Midbrain (tissue), 1 donor: ENCODE measurements at places on chromosomes 1 and 21.

DNA sequence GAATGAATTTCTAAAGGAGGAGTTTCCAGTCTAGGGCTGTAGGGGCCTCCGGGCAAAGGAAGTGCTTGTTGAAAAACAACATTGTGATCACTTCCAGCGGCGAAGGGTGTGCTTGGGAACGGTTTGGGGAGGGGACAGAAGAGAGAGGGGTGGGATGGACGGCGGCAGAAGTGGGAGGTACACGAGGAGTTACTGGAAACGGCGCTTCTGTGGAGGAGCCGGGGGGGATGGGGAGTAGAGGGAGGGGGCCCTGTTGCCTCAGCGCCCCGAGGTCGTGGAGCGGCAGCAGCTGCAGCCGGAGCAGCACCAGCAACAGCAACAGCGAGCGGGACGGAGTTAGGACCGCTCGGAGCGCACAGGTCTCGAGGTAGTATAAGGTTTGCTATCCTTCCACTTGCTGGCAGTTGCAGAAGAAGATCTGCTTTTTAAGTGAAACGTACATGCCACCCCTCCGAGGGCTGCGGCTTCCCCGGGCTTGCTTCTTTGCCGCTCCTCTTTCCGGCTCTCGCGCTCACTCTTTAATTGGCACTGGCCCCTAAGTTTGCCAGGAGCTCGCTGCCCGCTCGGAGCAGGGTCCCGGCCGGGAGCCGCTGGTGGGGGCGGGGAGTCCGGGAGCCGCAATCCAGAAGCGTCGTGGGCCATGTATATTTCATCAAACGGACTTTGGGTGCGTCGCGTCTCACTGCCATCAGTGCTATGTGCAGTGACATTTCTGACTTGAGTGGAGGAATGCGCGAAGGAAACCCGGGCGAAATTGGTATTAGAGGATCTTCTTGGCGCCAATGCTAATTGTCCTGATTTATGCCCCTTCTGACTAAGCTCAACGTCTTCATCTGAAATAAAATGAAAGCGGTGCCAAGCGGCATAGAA lies 771 bp upstream of the NTNG1 start:
- peak; percentile 52 for DNase-seq

- peak; percentile 29 for DNase-seq
These were observed 31.0 kb downstream of the SLC45A1 start for GRCh38 chr1:8348777-8349472.

- peak; percentile 20 for DNase-seq
These were observed 10.8 kb upstream of the SMIM12 start for GRCh38 chr1:34870395-34870794.

DNA sequence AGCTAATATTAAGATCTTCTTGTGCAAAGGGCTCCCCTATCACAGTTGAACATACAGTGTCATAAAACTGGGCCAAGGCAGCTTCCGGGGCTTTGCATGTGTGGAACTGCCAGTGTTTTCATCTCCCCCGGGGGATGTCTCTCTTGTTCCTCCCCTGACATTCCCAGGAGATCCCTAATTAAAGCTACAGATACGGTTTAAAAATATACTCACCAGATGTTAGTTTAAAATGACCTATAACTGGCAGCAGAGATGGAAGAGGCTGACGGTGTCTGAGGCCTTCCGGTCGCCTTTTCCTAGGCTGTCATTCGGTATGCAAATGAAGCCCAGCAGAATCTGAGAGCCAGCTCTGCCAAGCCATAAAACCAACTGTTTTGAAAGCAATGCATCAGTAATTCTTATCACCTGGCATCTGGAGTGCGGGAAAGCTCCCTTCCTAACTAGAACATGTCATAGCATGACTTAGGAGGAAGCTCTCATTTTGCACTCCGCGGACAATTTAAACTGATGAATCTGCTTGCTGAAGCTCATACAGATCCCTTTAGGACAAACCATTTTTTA lies 436.5 kb upstream of the VAMP3 start:
- no peak for DNase-seq

DNA sequence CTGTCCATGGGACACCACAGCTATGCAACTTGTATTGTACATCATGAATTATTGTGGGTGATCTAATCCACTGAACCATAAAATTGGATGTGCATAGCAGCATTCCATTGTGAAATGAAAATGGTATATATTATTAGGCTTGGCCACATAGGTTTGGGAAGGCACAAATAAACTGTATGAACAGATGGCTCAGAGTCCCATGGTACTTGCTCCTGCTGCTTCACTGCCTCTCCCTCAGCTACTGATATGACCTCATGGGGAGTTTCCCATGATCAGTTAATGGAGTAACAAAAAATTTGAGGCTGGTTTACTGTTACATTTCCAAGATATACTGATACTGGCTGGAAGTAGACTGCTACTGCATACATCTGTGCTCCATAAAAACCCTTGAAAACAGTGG lies 152.7 kb upstream of the NEGR1 start:
- DNase-seq: no peak

GRCh38 chr21:35154788-35155187 lies 105.7 kb upstream of the RUNX1 start:
- DNase-seq: no peak

- DNase-seq: peak; percentile 76
These were observed 197.6 kb upstream of the FOXD3 start for GRCh38 chr1:63124666-63125191.

DNA sequence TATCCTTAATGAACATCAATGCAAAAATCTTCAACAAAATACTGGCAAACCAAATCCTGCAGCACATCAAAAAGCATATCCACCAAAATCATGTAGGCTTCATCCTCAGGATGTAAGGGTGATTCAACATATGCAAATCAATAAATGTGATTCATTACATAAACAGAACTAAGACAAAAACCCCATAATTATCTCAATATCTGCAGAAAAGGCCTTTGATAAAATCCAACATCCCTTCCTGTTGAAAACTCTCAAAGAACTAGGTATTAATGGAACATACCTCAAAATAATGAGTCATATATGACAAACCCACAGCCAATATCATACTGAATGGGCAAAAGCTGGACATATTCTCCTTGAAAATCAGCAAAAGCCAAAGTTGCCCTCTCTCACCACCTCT lies 54.6 kb upstream of the DEPDC1 start:
- DNase-seq: no peak

GRCh38 chr1:33228935-33229487 lies 27.3 kb upstream of the ZNF362 start:
- DNase-seq: no peak

DNA sequence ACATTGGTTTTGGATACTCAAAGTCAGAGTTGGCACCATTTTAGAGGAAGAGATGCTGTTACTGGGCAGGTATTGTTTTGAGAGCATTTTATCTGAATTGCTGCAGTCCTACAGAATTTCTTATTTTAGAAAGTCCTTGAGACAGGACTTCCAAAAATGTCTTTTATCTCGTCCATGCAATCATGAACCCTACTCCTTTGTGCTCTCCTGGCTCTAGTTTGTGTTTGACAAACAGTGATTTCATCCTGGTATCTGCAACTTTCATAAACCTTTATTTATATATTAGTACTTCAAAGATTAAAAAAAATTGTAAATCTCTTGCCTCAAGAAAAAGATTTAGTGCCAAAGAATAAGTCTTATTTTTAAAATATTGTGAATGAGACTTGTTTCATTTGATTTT lies 4.6 kb upstream of the ARPC5 start:
- no peak for DNase-seq

DNA sequence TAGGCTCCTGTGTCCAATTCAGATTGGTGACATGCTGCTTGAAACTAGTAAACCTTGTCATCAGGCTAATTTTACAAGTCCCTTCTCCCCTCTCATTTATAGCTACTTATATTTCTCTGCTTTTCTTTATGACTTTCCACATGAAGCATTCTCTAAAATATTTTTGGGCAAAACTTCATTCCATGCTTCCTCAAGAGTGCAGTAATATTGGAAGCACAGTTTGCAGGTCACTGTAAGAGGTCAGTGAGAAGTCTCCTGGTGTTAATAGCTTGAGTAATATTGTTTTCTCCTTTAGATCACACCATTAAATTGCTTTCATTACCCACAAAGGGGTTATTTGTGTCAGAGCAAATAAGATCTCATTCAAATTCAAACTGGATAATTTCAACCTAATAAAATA lies 46.6 kb downstream of the LPAR3 start:
- DNase-seq: no peak

GRCh38 chr1:159600894-159601293 lies 13.3 kb downstream of the APCS start:
- DNase-seq: no peak

- no peak for DNase-seq
These were observed 4.9 kb downstream of the SKI start for GRCh38 chr1:2232916-2233438.

- DNase-seq: no peak
These were observed 12.6 kb upstream of the IFNAR2 start for GRCh38 chr21:33217138-33217520.

DNA sequence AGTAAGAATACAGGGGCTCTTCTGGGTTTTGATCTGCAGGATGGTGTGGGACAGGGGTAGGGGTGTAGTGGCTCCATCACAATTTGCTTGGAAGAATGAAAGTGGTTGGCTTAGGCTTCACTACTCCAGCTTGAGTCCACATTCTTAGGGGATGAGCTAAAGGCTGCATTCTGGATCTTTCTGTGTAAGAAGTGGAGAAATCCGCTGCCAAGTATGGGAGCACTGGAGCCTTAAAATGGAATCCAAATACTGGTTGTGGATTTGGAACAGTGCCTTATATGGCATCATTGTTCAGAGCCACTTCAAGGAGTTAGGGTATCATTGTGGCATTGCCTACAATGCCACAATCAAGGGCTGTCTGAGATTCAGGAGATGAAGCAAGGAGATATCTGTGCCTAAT lies 187.1 kb downstream of the LMO4 start:
- no peak for DNase-seq

- DNase-seq: no peak
These were observed 114.4 kb upstream of the COL6A1 start for GRCh38 chr21:45867041-45867666.

DNA sequence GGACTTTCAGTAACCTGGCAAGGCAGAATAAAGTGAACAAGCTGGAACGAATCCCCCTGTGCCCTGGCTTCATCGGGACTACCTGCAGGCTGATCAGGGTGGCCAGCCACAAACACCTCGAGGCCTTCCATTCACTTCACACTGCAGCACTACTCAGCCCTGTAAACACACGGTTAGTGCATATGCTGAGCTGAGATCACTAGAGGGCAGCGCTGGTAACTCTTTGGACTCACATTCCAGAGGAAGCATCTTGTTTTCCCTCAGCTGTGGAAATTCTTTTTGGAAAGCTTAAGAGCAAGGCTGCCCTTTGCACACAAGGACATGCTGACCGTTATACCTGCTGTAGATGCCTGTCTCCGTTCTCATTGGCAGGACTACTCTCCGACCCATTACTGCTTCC lies 32.1 kb downstream of the PCSK9 start:
- peak; percentile 22 for DNase-seq

- DNase-seq: no peak
These were observed 298.9 kb downstream of the DSCAM start for GRCh38 chr21:40547906-40548513.

- DNase-seq: peak; percentile 52
These were observed 3.0 kb upstream of the RGS2 start for GRCh38 chr1:192805832-192806323.

- DNase-seq: no peak
These were observed 345.5 kb downstream of the SMYD3 start for GRCh38 chr1:246161626-246162025.

DNA sequence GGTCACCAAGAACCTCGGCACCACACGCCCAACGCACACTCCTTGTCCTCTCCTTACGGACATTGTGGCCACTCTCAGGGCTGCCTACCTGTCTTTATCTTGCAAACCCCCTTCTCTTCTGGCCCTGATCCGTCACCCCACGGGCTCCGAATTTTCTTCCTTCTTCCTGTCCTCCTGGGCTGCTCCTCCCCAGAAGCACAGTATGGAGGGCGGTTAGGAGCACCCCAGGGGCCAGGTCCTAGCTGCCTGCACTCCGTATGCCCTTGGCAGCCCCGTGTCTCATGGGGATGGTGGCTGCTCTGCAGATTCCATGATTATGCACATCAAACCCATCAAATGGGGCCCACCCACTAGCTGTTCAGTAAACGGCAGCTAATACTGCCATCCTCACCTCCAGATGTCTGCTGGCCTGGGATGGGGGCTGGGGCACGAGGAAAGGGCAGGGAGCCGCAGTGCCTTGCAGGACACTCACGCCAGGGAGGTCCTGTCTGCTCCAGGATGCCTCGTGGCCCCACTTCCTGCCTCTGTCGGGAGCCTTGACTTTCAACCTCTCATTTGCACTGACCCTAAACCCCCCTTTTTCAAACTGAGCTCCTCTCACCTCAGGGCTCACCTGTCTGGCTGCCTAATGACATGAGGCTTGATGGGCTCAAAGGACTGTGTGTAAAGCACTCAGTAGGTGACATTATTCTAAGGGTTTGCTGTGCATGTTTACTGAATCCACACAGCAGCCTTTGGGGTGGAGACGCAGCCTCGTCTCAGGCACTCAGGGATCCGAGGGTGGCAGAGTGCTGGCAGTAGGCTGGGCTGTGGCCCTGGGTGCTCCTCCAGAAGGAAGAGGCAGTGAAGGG lies 4.4 kb downstream of the TTC34 start:
- no peak for DNase-seq

GRCh38 chr1:184866991-184867788 lies 107.1 kb downstream of the NIBAN1 start:
- no peak for DNase-seq

- no peak for DNase-seq
These were observed 98.2 kb upstream of the ARTN start for GRCh38 chr1:43835082-43836021.

DNA sequence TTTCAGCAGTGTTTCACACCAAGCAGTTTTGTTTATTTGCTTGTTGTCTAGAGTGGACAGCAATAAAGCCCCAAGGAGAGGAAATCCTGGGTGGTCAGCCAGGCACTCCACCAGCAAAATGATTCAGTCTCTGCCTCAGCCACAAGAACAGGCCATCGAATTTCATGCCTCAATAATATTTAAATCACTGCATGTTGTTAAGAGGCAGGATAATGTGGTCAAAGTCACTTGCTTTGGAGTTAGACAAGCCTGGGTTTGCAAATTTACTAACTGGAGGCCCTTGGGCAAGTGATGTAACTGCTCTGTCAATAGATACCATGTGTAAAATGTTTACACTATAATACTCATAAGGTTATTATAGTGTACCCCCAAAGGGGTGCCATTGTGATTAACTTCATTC lies 349.6 kb downstream of the LMO4 start:
- no peak for DNase-seq

GRCh38 chr1:18948048-18948912 lies 8.2 kb downstream of the IFFO2 start:
- DNase-seq: no peak

DNA sequence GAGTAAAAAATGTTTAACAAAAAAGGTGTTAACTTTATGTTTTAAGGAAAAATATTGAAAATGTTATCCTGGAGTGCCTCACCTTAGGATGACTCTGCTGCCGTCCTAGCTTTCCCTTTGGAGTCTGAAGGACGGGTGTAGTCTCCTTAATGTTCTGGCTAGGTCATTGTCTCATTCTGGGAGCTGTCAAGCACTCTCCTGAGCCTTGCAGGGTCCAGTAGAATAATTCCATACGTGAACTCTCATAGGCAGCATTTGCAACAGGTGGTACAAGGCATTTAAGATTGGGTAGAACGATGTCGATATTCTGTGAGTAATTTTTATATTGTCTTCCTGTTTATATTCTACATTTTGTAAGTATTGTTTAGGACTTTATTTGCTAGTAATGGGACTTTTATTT lies 283.6 kb upstream of the C1orf105 start:
- no peak for DNase-seq

- peak; percentile 32 for DNase-seq
These were observed 259.9 kb downstream of the FAF1 start for GRCh38 chr1:50700214-50700613.
